NCI-H1417 (cell line): ENCODE measurements at places on chromosomes 6 and 20.

DNA sequence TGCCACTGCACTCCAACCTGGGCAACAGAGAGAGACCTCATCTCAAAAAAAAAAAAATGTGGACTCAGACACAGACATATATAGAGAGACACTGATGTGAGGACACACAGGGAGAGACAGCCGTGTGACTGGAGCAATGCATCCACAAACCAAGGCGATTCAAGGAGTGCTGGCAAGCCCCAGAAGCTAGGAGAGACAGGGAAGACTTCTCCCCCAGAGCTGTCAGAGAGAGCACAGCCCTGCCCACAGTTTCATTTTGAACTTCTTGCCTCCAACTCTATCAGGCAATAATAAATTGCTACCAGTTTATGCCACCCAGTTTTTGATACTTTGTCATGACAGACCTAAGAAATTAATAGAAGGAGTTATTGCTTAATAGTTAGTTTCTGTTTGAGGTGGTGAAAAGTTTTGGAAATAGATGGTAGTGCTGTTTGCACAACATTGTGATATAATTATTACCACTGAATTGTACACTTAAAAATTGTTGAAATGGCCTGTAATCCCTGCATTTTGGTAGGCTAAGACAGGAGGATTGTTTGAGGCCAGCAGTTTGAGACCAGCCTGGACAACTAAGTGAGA lies 5.1 kb upstream of the MDFI start:
- DNase-seq: no peak

GRCh38 chr6:38996676-38997075 lies 51.9 kb upstream of the GLP1R start:
- no peak for DNase-seq

GRCh38 chr20:14431568-14431967 lies 94.2 kb upstream of the FLRT3 start:
- no peak for DNase-seq

- no peak for DNase-seq
Measured at GRCh38 chr6:28748192-28748591, 175.6 kb downstream of the TRIM27 start.

GRCh38 chr6:134878136-134878535 lies 71.8 kb downstream of the ALDH8A1 start:
- DNase-seq: no peak

- DNase-seq: peak; percentile 78
Measured at GRCh38 chr20:9392892-9393857, 121.2 kb upstream of the LAMP5 start.

GRCh38 chr6:108157981-108158525 lies 7.8 kb upstream of the NR2E1 start:
- peak; percentile 55 for DNase-seq

DNA sequence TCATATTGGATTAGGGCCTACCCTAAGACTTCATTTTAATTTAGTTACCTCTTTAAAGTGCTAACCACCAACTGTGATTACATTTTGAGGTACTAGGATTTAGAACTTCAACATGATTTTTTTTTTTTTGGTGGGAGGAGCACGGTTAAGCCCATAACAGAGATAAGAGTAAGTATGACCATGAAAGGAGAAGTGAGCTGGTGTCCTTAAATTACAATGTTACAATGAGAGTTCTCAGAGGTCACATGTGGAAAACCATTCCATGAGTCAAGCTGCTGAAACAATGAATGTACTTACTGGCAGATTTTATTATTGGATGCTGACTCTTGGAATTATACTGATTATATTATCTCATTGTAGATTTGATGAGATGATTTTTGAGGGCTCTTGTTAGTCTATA lies 779.3 kb upstream of the CITED2 start:
- no peak for DNase-seq

DNA sequence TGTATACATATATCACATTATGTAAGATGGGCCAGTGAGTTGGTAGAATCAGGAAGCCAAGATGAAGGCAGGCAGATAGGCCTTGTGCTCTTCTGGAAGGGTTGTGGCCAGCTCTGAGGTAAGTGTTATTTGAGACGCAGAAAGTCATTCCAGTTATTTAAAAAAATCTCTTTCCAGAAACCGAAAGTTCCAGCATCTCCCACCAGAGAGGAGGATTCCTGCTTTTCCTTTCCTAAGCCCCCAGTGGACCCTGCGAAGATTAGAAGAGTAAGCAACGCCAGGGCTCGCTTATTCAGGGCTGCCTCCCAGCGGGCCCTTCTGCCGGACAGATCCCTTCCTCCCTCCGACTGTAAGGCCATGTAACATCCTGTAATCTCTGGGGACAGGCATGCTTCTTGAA lies 20.4 kb downstream of the ARMC2 start:
- no peak for DNase-seq

- no peak for DNase-seq
Measured at GRCh38 chr6:149364557-149364956, 35.5 kb upstream of the SUMO4 start.

DNA sequence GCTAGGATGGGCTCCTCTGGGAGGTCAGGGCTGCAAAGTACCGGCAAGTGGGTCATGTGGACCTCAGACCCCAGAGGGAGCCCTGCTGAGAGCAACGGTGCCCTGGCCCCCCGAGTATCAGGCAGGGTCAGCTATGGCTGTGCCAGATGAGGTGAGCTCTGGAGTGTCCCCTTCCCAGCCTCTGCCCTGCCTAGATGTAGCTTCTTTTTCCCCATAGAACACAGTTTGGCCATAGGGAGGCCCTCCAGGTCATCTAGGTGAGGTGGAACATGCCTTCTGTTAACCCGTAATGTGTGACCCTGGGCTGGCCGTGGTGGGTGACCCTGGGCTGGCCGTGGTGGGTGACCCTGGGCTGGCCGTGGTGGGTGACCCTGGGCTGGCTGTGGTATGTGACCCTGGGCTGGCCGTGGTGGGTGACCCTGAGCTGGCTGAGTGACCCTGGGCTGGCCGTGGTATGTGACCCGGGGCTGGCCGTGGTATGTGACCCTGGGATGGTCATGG lies 21.2 kb upstream of the PCMTD2 start:
- no peak for DNase-seq

DNA sequence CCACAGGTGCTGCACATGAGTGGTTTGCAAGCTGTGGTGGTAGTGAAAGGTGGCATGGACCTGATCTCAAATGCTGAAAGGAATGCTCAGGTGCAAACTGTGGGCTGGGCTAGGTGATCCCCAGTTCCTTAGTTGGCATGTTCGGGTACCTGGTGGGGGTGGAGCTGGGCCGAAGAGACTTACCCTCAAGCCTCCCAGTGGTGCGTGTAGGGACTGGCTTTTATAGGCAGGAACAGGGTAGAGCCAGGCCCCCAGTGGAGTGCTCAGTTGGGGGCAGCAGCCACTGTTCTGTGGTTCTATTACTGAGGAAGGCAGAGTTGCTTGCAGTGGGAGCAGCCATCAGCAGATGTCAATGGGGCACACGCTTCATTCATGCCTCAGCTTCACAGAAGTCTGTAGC lies 399.8 kb downstream of the HTR1B start:
- no peak for DNase-seq

DNA sequence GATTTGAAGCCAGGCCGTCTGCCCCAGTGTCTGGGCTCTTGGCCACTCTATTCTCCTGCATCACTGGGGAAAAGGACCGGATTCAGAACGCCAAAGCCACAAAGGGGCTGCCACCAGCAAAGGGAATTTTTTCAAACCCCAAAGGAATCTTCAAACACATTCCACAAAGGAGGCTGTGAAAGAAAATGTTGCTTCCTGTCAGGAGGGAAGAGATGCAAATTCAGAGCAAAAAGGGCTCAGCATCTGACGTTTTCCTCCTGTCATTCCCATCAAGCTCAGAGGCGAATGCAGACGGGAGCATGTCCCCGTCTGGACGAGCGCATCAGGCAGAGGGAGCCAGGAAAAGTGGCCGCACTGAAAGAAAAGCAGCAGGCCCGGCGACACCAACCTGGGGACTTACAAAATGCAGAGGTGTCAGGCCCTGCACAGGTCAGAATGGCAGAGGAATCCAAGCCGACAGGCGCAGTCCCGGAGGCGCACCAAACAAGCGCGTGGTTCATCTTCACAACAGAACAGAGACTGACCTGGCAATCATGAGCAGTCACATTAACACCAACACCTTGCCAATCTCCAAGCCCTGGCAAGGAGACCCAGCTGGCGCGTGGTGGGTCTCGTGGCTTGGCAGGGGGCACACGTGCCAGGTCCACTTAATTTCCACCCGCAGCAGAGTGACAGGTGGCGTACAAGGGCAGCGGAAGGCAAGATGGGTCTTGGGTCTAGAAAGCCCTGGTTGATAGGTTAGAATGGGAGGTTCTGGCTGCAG lies 62.8 kb downstream of the GRM4 start:
- no peak for DNase-seq

DNA sequence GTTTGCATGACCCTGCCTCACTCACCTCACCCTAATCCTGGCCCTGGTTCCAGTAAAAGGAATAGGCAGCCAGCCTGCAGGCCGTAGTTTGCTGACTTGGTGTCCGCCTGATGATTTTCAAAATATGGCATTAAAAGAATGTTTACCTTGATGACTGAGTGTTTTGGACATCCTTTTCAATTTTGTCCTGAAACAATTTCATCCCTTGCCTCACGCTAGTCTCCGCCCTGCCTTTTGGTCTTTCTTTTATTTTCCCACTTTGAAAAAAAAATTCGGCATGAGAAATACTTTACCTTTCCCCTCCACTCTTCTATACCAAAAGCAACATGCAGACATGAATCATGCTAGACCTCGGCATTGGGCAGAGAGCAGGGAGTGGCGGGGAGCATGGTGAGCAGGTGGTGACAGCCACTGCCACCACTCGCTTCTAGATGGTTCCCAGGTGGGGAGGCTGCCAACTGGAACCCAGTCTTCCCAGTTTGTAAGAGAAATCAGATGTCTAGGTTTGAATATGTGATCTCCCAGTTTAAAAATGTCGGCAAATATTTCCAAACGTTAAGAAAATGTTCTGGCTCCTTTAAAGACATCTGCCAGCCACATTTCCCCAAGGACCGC lies 9.4 kb downstream of the CD40 start:
- DNase-seq: no peak

- DNase-seq: no peak
Measured at GRCh38 chr6:44699851-44700250, 312.3 kb downstream of the CDC5L start.

DNA sequence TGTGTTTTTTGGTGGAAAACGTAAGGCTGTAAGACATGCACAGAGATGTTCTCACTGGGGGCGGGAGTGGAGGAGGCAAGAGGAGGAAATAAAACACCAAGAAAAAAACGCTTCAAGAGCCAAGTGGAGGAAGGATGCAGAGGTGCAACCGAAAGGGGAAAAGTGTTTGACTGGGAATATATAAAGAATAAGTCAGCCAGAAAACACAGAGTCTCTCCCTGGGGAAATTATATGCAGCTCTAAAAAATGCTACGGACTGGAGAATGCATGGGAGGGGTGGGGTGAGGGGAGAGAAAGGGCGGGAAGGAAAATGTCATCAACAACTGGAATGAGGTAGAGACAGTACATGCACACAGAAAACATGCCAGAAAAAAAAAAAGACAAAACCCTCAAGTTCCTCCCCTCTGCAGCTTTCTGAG lies 133.5 kb downstream of the SCML4 start:
- peak; percentile 56 for DNase-seq

- DNase-seq: no peak
Measured at GRCh38 chr6:113148566-113148965, 708.6 kb upstream of the MARCKS start.

- no peak for DNase-seq
Measured at GRCh38 chr6:159753081-159753872, 8.6 kb upstream of the ACAT2 start.

DNA sequence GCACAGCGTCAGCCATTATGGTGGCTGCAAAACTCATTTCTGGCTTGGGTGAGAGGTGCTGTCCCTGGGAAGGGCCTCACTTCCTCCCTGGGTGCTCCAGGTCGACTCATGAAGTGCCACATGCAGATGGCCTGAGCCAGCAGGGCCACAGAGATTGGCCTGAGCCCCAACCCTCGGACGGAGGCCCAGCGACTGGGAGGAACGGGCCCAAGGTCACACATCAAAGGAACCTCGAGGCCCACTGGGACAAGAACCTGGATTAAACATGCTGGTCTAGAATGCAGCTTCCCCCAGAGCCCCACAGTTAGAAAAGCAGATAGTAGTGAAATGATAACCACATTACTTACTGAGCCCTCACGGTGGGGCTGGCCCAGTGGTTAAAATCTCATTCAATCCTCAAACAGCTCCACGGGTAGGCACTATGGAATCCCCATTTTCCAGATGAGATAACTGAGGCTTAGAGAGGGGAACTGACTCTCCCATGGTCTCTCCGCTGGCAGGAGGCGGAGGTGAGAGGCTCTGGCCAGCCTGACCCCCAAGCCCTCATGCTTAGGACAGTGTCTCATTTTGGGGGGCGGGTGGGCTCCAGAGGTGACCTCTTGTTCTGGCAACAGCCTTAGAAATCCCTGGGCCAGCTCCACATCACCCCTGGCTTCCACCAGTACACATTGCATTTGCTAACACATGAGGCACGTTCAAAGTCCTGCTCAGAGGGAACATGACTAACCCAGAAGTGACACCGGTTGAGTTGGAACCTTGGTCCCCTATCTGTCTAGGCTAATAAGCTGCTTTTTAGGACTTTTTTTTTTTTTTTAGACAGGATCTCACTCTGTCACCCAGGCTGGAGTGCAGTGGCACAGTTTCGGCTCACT lies 53.0 kb downstream of the SRC start:
- DNase-seq: no peak

DNA sequence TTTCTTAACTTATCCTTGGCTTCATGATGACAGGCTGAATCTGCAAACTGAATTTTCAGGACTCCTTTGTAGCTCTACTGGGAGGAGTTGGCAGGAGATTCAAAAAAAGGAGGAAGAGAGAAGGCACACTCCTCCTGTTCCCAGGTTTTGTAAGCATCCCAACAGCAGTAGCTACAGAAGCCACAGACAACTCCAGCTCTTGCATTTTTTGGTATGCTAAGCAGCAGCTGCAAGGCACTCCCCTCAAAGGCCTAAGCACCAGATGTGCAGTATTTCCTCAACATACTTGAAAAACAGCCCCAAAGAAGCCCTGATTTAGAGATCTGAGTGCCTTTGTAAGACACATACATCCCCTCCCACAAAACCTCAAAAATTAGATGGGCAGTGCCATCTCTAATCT lies 328.6 kb upstream of the SYNCRIP start:
- no peak for DNase-seq

GRCh38 chr20:54118220-54119001 lies 48.0 kb upstream of the BCAS1 start:
- DNase-seq: no peak

DNA sequence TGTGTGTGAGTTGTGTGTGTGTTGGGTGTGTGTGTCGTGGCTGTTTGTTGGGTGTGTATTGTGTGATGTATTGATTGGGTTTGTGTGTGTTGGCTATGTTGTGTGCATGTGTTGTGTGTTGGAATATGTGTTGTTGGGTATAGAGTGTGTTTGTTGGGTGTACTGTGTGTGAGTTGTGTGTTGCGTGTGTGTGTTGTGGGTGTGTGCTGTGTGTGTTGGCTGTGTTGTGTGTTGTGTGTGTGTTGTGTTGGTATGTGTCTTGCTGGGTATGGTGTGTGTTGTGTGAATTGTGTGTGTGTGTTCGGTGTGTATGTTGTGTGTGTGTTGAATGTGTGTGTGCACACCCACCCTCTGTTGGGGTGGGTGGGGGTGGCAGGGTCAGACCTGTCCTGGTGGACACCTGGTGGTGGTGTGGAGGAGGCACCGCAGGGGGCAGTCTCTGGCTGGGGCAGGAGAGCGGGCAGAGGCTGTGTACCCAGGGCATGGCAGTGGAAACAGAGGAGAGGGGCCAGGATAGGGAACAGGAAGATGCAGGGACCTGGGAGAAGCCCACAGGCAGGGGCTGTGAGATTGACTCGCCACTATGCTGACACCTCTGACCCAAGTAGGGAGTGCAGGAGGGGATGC lies 25.5 kb upstream of the PXDC1 start:
- DNase-seq: peak; percentile 9
